ENCODE measurements at places on chromosomes 5 and 9.
A peak's percentile ranks its signal among the peaks of the same experiment; 100 is the strongest.

GRCh38 chr5:131323378-131323777 lies 59.5 kb downstream of the CDC42SE2 start:
- no peak for DNase-seq

- no peak for DNase-seq
Measured at GRCh38 chr5:139642891-139643871, 5.0 kb upstream of the CXXC5 start.

- no peak for DNase-seq
Measured at GRCh38 chr9:136551401-136552116, 5.7 kb upstream of the NOTCH1 start.

- no peak for DNase-seq
Measured at GRCh38 chr9:117681888-117682287, 22.3 kb upstream of the TLR4 start.

DNA sequence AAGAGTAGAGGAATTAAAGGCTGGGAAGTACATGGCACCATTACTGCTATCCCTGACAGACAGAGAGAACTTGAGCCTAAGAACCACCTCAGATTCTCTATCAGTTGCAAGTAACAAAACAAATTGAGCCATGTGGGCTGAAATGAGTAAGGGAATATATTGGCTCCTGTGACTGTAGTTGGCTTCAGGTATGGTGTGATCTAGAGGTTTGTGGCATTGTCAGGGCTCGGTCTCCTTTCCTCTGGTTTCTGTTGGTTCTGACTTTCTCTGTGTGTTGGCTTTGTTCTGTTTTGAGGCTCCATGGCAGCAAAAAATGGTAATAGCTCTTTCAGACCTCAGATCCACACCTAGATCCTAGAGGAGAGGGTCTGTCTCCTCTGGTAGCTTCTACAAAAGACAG lies 5.7 kb downstream of the GALNT10 start:
- DNase-seq = no peak

GRCh38 chr9:37800631-37801286 lies at the start of gene DCAF10:
Gene DCAF10, plus strand, starts transcription at chr9:37800797. Its CDS starts 70 bp downstream, at chr9:37800867.
- DNase-seq = peak; percentile 99

DNA sequence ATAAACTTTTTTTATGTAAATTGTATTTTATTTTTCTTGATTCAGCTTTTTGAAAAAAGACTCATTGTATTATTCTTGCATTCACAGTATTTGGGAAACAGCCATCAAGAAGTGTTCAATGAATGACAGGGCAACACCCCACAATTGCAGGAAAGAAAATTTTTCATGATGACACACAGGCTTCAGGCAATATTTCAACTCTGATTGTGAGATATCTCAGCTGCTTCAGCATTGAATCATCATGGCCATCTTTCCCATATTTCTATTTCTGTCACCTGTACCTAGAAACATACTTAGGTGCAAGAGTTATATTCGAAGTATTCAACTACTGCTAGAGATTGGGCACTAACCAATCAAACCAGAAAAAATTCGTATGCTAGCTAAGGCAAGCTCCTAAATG lies 446.0 kb downstream of the ISL1 start:
- DNase-seq = no peak

GRCh38 chr5:111261610-111262009 lies 37.4 kb downstream of the CAMK4 start:
- DNase-seq = no peak

DNA sequence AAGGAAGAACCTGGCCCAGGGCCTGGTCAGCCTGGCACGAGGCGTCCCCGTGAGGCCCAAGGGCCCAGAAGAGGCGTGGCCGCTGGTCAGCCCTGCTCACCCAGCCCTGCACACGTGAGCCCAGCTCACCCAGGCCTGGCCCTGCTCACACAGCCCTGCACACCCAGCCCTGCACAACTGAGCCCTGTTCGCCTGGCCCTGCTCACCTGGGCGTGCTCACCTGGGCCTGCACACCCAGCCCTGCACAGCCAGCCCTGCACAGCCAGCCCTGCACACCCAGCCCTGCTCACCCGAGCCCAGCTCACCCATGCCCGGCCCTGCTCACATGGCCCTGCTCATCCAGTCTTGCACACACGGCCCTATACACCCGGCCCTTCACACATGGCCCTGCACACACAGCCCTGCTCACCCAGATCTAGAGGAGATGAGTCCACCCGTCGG lies 2.1 kb downstream of the ZDHHC11 start:
- DNase-seq = no peak

GRCh38 chr5:98489021-98489420 lies 284.4 kb upstream of the RGMB start:
- DNase-seq = no peak

DNA sequence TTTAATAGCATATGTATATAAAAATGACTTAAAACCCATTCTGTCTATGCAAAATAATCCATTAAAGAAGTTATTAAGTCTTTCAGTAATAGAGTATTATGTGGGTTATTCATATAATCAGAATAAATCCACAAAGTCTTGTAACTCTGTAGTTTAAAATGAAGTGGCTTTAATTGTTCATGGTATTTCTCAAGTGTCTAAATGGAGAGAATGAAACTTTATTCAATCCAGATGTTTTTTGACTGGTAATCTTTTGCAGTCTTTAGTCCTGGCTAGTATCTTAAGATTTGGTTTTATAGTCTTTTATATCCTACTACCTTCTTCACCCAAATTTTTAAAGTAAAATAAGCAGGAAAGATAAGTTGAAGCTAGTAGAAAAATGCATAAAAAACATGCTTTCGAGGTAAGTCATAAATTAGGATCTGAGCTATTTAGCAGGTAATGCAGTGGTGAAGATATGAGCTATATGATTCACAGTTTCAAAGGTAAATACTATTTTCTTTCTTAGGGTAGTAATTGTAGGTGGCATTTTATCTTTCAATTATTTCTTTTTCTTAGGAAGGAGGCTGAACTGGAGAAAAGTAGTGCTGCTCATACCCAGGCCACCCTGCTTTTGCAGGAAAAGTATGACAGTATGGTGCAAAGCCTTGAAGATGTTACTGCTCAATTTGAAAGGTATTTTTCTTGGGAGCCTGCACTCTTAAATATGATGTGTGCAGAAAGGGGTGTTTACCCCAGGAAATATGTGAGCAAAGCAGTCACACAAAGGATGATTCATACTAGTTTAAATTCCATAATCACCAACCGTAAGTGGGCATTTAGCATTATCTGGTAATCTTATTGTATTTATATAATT lies 17.9 kb downstream of the HMMR start:
- DNase-seq = no peak

DNA sequence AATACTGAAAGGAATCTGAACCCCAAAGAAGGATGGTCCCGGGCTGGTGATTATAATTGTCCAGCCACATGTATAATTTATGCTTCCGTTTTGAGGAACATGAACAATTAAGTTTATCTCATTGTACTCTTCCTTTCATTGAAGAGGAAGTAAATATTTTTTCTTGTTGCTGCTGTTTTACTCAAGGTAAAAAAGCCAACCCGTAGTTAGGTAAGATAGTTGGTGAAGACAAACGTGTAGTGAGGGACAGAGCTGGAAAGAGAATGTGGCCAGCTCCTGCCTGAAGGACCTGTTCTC lies 5.1 kb downstream of the RCL1 start:
- DNase-seq = no peak

DNA sequence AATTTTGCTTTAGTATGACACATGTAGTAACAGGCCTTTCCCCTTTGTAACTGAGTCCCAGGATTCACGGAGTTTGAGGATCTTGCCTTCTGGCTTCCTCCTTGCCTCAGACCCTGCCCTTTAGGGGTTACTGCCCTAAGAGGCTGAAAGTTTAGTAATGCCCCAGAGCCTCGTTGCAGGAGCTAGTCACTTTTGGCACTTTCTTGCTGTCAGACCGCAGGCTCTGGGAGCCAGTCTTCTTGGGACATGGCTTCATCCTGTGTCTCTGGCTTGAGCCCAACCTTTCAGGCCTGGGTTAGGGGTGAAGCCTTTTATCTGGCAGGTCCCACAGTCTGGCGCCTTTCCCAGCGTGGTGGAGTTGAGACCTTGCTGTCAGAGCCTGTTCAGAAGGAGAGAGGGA lies 185.6 kb upstream of the DMRT1 start:
- DNase-seq = no peak

- no peak for DNase-seq
Measured at GRCh38 chr9:69193685-69194032, 19.6 kb downstream of the TJP2 start.

GRCh38 chr5:137461391-137462264 lies 37.5 kb downstream of the SPOCK1 start:
- DNase-seq = no peak

GRCh38 chr5:170247363-170247762 lies 14.6 kb downstream of the C5orf58 start:
- DNase-seq = no peak

DNA sequence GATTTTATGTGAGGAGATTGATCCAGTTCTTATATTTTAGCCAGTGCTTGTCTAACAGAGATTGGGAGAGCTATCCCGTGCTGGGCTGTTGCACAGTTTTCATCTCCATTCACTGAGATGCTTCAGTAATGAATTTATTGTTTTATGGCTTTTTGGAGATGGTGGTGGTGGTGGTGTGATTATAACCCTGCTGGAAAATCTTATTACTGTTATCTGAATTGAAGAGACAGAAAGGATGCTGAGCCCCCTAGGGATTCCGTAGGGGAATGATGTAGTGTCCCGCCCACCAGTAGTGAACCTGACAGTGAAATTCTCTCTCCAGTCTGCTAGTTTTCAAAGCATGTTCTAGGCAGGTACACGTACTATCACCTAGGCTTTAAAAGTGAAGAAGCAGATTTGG lies 1.9 kb downstream of the RAI14 start:
- DNase-seq = no peak

DNA sequence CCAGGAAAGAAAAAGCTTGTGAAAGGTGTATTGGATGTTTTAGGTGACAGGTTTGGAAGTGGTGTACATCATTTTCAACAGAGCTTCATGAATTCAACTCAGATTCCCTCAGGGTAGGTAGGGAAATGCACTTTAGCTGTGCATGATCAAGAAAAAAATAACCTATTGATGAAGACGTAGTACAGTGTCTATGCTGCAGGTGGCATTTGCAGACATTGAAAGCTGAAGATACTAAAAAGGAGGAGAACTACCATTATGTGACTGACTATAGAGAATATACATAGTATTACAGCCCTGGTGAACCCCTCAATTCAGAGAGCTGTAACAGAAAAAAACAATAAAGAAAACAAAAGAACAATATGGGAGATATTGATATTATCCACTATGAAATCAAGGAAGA lies 2344.7 kb upstream of the ACO1 start:
- DNase-seq = no peak

DNA sequence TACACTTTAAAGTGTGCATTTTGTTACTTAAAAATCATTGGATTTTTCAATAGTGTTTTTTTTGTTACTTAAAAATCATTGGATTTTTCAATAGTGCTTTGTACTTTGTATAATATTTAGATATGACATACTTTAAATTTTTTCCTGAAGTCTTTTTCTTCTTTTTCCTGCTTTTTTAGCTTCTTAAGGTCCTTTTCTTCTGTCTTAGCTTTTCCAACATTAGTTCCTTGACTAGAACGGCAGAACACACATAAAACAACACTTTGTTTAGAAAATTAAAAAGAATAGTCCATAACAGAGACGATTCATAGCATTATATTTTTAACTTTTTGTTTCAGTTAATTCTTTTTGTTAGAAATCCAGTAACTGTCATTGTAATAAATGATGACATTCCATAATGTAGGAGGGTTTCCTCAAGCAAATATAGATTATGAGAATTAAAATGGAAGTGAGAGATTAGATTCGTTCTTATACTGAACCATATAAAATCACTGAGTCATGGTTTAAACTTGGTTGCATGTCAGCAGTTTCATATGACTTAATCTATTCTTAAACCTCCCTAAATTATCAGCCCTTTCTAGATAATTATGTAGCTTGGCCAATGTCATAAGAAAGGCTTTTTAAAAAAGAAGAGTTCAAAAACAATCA lies 45.3 kb upstream of the RICTOR start:
- DNase-seq = no peak

DNA sequence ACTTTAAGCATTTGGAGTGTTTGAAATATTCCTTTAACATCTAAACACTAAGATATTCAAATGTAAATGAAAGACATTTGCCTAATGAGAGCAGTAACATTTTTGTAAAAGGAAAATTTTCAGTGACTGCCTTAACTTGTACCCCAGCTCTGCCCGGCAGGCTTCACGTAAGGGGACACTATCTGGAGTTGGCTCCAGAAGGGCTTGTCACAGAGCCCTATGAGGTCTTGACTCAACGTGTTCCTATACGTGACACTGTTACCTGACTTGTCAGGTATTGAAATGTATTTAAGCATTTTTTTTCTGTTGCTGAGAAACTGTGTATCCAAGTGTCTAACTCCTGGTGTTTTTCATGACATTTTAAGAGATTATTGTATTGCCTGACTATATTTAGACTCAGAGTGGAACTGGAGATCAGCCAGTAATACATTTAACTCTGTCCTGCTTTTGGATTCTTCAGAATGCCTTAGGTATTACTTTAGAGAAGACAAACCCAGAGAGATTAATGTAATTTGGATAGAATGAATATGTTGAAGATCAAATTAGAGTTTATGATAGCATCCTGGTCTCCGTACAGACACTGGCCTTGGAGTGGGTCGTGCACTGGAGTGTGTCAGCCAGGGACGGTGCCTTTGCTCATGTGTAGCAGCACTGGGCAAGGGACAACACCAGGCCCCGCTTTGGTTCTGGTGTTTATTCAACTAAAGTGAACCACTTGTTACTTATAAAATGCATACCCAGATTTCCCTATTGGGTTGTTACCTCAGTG lies 34.6 kb upstream of the PHF2 start:
- DNase-seq = no peak

- DNase-seq = no peak
Measured at GRCh38 chr5:167096816-167097215, 1194.6 kb upstream of the WWC1 start.

DNA sequence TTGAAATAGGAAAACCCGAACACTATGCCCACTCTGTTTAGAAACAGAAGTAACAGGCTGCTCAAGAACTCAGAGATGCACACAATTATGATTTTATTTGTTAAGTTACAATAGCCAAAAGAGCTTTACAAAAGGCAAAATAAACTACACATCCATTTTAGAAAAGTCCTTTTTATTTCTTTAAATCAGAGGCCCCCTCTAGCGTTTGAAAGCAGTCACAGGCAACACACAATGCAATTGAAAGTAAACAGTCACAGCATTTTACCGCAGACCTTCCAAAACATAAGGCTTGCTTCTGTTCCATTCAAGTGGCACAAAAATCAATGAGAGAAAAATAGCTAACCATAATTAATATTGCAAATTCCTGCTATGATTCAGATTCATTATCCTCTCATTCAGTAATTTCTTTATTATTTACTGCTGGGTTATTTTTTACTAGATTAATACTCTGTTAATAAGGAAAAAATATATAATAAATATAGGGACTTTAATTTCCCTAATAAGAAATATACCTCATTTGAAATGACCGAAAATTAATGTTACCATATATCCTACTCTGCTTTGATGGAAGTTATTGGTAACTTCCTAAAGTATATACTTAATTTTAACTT lies 78.3 kb downstream of the CEP120 start:
- DNase-seq = no peak

- peak; percentile 62 for DNase-seq
Measured at GRCh38 chr5:137665678-137666460, 70.0 kb downstream of the KLHL3 start.

GRCh38 chr5:40681363-40682153 lies 1.8 kb downstream of the PTGER4 start:
- DNase-seq = peak; percentile 86

Measured in activated CD8-positive, alpha-beta memory T cell treated with anti-CD3 and anti-CD28 coated beads for 24 hours (primary cell).